ENCODE measurements at places on chromosomes 13 and 19.

- no peak for DNase-seq
Observed at GRCh38 chr13:66714795-66715194, 515.3 kb downstream of the PCDH9 start.

- DNase-seq, result no peak
Observed at GRCh38 chr13:67071918-67072598, 158.1 kb downstream of the PCDH9 start.

DNA sequence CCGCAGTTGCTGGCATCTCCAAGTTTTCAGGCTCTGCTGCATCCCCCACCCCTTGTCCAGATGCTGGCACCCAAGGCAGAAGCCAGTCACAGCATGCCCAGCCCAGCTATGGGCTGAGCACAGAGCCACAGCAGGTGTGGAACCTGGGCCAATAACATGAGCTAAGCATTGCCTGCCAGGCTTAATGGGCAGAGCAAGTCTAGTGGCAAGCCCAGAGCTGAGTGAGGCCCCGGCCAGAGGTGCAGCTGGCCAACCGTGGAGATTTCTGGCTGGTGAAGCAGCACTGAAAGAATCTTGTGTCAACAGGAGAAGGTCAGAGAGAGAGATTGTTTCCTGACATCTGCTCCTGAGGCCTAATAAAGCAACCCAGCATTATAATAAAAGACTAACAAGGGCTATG is 111.0 kb downstream of the B3GLCT start:
- peak; percentile 74 for DNase-seq

DNA sequence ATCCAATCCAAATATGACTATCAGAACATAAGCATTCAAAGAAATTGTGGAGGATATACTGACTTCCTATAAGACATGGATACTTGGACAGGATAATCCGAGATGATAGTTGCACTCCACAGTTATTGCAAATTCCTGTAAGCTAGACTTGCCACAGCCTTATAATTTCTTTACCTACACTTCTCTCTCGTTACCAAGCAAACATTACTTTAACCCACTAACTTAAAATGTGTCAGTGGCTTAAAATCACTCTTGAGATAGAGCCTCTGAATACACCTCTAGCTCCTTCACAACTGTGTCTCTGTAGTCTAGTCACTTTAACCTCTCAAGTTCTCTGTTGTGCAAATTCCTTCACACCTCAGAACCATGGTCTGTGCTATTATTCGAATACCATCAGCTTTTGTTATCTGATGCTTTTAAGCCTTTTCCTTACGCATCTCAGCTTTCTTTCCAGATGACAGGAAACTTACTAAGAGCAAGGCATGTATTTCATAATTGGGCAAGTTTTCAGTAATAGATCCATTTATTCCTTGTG is 474.9 kb upstream of the MIR17HG start:
- DNase-seq, result no peak

- DNase-seq, result no peak
Observed at GRCh38 chr19:42291435-42291810, 10.5 kb upstream of the PRR19 start.

- no peak for DNase-seq
Observed at GRCh38 chr13:79571147-79571546, 90.2 kb downstream of the NDFIP2 start.

DNA sequence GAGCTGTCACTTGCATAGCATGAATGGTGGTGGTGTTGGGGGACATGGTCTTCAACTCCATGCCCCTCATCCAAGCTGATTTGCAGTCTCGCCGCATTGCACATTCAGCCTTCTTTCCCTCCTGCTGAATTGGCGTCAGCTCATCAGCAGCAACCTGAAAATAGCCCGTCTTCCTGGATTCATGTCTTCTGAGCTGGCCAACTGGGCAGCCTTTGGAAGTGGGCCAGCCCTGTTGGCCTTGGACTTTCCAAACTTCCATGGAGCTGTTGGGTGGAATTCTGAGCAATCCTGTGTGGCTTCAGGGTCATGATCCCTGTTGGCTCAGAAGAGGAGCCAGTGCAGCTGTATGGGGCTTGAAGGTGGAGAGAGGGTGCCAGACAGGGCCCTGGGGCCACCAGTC is 68.8 kb downstream of the ZNF536 start:
- no peak for DNase-seq

GRCh38 chr13:74966275-74966674 is 515.7 kb downstream of the TBC1D4 start:
- peak; percentile 33 for DNase-seq

DNA sequence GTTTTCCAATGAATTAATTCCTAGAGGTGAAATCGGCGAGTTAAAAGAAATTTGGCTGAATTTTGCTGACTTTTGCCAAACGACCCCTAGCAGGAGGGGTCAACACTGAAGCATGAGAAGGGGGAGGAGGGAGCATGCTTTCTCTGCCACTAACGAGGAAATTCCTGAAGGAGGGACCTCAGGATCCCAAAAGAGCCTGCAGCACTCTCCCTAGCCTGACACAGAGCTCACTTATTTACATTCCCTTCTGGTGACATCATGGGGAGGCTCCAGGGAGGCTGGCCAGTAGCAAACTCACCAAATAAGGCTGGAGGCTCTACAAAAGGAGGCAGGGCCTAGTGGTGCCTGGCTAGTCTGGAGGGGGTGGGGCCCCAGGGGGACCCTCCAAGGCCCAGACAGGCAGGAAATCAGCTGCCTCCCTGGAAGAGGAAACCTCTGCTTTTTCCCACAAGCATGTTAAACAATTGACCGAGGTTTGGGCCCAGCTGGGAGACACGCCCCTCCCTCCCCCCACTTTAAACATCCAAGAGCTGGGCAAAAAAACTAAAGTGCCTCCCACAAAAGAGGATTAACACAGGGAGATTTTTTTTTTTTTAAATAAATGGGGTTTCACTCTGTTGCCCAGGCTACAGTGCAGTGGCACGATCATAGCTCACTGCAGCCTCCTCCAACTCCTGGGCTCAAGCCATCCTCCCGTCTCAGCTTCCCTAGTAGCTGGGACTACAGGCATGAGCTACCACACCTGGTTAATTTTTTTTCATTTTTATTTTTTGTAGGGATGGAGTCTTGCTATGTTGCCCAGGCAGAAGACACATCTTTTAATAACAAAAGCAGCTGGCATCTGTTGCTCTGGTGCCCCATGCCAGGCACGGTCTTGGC is 2.1 kb downstream of the DAPK3 start:
- peak; percentile 98 for DNase-seq

GRCh38 chr13:47004027-47004426 is 107.2 kb upstream of the HTR2A start:
- peak; percentile 21 for DNase-seq

DNA sequence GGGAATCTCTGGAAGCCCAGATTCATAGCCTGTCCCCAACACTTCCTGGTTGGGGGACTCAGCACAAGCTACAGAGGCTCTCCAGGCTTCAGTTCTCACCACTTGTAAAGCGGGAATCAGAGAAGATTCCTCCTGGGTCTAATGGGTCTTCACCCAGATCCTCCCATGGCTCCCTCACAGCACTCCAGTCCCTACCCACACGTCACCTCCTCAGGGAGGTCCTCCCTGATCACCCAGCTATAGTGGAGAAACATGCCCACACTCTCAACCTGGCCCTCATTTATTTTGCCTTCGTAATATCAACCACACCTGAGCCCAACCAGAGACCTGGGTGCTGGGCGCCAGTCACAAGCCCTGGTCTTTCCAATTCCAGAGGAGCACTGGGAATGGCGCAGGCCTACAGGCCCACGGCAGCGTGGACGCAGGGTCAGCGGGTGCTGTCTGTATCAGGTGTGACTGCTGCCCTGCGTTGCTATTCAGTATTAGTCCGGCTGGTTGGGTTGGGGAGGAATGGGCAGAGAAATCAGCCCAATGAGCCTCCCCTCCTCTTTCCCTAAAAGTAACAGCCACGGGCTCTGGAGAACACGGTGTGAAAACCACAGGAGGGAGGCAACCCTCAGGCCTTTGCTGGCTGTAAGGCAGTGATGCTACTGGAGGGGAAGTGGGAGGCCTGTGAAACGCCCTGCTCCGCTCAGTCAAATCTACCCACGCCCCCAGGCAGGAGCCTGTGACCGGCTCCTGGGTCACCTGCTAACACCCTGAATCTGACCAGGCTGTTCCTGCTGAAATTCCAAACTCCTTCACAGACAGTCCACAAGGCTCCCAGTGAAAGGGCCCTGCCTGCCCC is 5.2 kb downstream of the AKT2 start:
- no peak for DNase-seq

DNA sequence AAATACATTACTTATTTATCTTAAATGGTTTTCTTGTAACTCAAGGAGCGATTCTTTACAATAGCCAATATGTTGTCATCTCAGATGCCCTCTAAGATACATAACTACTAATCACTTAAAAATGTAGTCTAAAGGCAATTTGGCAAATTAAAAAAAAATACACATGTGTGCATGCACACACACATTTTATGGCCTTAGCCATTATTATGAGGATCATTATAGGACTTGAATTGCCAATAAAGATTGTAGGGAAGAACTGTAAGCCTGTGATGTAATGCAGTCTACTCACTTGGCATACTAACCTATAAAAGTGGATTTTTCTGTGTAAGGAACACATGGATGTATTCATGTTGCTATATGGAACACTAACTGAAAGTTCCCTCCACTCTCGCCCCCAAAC is 274.3 kb downstream of the SHISA2 start:
- no peak for DNase-seq

DNA sequence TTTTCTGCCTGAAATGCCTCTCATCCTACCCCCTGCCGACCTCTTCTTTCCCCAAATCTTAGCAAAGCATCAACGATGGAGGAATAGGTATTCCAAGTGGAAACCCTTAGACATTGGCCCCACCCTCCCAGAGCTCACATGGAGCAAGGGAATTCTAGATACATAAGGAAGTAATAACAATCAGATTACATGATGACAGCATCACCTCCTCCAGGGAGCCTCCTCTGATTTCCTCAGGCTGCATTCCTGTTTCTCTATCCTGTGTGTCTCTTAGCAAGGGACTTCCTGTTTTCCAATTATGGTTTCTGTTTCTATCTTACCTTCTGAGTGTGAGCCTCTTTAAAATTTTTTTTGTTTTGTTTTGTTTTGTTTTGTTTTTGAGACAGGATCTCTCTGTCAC is 246.6 kb downstream of the TSHZ3 start:
- DNase-seq, result no peak

GRCh38 chr13:108828086-108828815 is 198.8 kb downstream of the MYO16 start:
- DNase-seq, result no peak

DNA sequence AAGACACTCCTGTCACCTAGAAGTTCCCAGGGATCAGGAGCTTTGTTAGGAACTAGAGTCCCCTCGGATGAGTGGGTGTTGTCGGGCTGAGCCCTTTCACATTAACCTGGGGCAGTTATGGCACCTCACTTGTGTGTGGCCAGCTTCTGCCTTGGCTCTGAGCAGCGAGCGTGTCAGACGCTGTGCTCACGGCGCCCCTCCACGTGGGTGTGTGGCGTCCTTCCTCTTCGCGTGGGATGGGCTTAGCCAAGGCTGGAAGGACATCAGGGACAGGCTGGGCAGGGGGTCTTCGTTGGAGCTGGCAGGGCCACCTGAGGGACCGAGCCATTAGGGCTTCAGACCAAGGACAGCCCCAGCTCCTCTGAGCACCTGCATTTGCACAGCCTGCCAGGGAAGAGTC is 23.4 kb downstream of the DOT1L start:
- DNase-seq, result no peak

DNA sequence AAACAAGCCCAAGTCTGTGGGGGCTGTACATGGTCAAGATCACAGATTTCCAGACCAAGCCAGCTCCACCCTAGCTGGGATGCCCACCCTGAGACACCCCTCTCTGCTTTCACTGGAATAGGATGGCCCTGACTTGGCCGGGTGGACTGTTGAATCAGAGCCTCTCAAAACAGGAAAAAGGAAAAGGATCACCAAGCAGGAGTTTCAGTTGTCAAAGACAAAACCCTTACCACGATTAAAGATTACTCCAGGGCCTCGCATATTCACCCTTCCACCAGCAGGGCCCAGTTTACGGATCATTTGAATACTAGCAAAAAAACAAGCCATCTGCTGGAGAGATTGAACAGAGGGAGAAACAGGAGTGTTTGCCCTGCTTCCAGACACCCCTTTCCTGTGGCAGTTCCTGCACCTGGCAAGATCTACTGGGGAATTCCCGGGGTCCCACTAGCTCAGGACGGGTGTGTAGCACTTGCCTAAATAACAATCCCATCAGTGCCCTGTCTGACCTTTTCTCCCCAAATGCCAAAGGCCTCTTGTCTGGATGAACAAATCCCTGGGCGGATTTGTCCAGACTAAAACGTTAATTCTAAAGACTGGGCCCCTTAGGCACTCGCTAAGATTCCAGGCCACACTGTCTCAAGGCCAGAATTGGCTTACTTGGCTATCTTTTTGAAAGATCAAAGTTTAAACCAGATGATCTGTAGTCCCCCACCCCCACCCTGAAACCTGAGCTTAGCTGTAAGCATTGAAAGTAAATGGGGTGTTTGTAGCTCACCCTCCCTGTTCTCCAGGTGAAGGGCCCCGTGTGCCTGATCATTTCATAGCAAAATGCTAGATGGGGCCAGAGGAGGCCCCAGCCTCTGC is 38.4 kb downstream of the ACTN4 start:
- peak; percentile 39 for DNase-seq

DNA sequence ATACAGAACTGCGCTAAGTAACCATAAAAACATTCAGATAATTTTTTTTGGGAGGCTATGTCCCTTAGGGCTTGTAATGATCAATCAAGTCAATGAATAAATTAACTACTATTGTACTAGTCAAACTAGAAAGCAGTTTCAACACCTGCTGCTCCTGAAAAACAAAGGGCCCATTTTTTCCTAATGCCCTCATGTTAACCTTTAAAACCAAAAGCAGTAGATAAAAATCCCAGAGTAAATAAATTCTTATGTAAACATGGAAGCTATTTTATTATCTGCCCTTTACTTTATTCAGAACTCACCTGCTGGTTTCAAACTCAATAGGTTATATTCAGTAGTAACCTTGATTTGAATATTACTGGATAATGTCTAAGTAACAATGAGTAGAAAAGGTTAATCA is 159.5 kb upstream of the STARD13 start:
- no peak for DNase-seq

GRCh38 chr13:90428522-90429210 is 918.8 kb upstream of the MIR17HG start:
- no peak for DNase-seq

GRCh38 chr13:26780411-26780810 is 19.8 kb upstream of the GPR12 start:
- no peak for DNase-seq

GRCh38 chr13:20503088-20504083 is 22.3 kb downstream of the CRYL1 start:
- DNase-seq, result no peak

DNA sequence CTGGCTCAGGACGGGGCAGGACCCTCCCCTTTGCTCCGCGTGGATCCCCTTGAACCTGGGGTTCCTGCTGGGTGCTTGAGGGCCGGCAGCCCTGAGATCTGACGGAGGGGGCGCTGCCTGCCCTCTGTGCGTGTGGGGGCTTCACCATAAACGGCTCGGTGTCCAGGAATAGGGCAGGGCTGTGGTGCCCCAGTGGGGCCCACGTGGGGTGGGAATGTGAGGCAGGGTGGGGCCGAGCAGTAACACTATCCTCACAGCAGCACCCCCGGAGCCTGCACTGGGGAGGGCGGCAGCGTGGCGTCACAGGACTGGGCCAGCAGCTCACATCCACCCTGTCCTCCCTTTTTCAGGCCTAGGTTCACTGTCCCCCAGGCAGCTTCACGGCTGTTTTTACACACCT is 38.0 kb downstream of the GAS6 start:
- DNase-seq, result peak; percentile 57

GRCh38 chr19:50567882-50568727 is at the start of gene LRRC4B:
Gene LRRC4B, minus strand, starts transcription at chr19:50568435. Its CDS starts 19,597 bp downstream, at chr19:50548838.
- DNase-seq, result peak; percentile 84

- no peak for DNase-seq
Observed at GRCh38 chr19:14081797-14082674, 3.5 kb downstream of the C19orf67 start.
